Activated gamma-delta T cell treated with anti-CD3 and anti-CD28 coated beads, Interleukin-2, amount 50 U/mL, for 16 hours (primary cell): ENCODE measurements at places on chromosomes 3 and 15.

GRCh38 chr15:51726302-51727073 is 11.0 kb downstream of the LYSMD2 start:
- DNase-seq: no peak

DNA sequence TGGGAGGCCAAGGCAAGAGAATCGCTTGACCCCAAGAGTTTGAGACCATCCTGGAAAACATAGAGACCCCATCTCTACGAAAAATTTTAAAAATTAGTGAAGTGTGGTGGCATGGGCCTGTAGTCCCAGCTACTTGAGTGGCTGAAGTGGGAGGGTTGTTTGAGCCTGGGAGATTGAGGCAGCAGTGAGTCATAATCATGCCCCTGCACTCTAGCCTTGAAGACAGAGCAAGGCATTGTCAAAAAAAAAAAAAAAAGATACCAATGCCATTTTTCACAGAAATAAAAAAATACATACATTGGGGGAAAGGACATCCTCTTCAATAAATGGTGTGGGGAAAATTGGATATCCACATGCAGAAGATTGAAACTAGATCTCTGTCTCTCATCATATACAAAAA is 74.6 kb downstream of the CERS3 start:
- DNase-seq: no peak

- no peak for DNase-seq
These were observed 87.2 kb downstream of the OPA1 start for GRCh38 chr3:193680220-193680619.

DNA sequence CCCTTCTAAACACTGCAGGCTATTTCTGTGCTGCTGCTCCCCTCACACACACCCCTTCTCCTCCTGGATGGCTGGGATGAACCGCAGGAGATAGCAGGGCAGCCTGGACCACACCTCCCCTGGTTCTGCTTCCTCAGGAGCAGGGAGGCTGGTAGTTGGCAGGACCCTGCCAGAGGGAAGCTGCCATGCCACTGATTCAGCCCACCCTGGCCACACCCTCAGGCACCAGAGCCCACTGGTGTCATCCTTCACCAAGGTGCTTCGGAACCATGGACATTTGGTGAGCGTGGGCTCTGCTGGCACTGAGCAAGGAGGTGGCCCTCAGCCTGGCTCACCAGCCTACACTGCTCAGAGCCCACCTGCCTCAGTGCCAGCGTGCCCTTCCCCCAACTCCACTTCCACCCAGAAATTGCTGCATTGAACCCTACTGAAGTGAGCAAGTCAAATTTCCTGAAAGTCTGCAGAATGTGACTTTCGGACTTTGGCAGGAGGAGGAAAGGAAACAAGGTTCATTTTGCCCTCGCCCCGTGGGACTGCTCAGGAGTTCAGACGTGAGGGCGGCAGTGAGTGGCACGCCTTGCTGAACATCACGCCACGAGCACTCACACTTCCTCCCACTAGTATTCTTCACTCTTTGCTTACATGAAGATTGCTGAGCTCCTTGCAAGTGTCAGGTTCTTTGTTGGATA is 26.3 kb downstream of the BMF start:
- no peak for DNase-seq

GRCh38 chr3:107796791-107797190 is 274.0 kb downstream of the BBX start:
- no peak for DNase-seq
